Cortex of kidney (tissue), 1 donor: ENCODE measurements at places on chromosomes 3 and 15.

- no peak for DNase-seq
Observed at GRCh38 chr15:97168704-97169475, 791.6 kb upstream of the ARRDC4 start.

GRCh38 chr3:154584041-154584440, 154.1 kb upstream of the GPR149 start:
- no peak for DNase-seq

DNA sequence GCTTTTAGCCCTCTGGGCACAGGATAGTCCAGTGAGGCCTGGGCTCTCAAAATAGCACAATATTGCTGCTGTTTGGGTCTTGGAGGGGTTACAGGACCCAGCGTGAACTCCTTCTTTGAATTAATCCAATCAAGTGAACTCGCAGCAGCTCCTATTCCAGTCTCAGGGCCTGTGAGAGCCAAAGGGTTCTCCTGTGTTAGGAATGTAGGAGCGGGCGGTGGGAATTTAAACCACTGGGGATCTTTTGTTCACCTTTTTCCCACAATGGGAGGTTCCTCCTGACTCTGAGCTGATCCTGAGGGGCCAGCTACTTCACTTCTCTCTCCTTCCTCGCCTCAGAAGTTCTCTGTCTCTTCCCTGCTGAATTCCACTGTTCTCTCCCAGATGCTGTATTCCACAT, 504.0 kb downstream of the UNC13C start:
- DNase-seq: no peak

GRCh38 chr15:69154684-69155083, 5.8 kb upstream of the GLCE start:
- DNase-seq: no peak

GRCh38 chr15:57580866-57581265, 10.8 kb upstream of the MYZAP start:
- DNase-seq: no peak

- no peak for DNase-seq
Observed at GRCh38 chr3:99506-99905, 97.1 kb upstream of the CHL1 start.

DNA sequence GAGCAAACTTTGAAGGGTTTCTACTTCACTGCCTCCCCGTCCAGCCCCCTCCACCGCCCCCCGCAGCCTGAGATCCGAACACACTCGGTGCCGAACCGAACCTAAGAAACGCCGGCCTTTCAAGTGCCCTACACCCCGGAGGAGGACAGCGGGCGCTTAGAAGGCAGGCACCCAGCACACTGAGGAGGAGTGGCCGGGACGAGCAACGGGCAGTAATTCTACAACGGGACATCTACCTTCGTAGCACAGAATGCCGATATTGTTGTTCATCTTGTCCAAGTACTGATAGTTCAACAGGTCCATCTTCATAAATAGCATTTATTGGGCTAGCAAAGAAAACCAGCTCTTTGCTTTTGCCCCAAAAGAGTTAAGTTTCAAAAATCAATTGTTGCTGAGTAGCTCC, 513 bp downstream of the VGLL4 start:
- no peak for DNase-seq

GRCh38 chr3:169295126-169295525, 368.4 kb downstream of the MECOM start:
- DNase-seq: no peak

DNA sequence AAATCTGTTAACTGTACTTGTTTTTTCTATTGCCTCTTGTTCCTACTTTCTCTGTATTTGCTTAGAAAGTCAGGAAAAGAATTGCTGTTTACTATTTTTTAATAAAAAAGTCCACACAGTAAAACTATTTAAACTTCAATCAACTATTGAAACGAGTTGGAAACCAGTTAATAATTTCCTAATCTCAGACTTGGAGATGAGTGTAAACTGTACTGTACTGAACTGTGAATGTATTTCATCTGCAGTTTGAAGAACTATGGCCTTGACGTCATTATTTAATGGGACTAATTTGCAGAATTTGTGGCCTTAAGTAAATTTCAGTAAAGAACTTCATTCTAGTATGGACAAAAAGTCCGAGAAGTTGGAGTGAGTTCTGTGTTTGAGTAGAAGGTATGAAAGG, 89.1 kb downstream of the LRRC28 start:
- no peak for DNase-seq

GRCh38 chr3:179768080-179768479, 115.2 kb downstream of the USP13 start:
- no peak for DNase-seq

DNA sequence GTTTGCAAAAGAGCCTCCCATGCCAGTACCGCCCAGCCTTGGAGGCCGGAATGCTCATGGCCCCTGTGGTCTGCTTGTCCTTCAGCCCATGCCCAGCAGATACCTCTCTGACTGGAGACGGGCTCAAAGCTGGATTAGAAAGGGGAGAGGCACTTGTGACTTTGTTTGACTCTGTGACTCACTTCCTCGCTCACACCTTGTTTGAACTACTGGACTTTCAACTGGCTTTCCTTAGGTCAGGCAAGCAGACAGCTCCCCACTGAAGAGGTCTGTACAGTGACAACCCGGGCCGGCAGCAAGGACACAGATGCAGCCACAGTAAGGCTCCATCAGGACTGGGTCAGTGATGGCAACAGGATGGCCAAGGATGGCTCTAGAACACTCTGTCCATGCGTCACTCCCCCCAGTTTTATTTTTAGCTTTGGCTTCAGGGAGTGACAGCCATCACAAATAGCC, 98.6 kb upstream of the ABHD17C start:
- no peak for DNase-seq

- DNase-seq: no peak
Observed at GRCh38 chr15:48596415-48596814, 49.1 kb downstream of the FBN1 start.

DNA sequence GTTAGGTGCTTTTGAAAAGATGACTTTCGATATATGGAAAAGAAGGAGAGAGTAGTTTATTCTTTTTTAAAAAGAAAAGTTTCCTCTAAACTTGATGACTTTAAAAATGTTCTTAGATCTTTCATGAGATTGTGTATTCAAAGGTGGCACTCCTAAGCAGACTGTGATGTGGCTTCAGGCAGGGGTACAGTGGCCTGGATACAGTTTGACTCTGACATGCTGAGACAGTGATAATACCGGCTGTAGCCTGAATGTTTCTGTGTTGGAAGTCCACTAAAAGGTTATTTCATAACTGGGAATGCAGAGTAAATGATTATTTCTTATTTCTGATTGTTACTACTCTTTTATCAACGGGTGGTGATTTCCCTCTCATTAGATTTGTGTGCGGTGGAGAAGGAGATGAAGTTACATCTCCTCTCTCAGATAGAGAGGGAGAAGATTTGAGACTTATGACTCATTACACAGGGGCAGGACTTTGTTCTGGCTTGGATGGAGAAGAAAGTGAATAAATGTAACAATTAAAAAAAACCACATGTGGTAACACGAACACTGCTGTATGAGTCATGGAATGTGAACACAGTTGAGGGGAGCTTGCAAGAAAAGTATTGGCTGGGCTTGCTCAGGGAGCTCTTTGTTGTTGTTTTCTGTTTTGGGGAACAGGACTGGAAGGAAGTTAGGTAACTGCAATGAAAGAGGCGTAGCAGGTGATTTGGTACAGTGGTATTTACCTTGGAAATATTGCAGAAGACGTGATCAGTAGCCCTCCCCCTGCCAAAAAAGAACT, 21.6 kb downstream of the SPTSSB start:
- DNase-seq: no peak

- DNase-seq: no peak
Observed at GRCh38 chr15:42932833-42933515, 12.4 kb upstream of the TTBK2 start.

DNA sequence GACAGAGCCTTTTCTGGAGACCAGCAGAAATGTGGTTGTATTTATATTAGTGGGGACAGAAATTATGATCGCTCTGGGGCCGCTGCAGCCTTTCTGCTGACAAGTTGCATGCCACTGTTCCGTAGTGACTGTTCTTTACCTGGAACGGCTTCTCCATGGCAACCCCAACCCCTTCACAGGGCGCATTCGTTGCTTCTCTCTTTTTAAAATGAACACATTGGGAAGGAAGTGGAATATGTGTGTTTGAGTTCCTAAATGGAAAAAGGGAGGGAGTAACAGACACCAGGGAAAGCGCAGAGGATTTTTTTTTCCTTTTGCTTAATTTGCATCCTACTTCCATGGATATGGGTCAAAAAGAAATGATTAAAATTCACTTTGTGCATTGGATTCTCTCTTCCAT, 482.0 kb upstream of the SUCLG2 start:
- DNase-seq: no peak

DNA sequence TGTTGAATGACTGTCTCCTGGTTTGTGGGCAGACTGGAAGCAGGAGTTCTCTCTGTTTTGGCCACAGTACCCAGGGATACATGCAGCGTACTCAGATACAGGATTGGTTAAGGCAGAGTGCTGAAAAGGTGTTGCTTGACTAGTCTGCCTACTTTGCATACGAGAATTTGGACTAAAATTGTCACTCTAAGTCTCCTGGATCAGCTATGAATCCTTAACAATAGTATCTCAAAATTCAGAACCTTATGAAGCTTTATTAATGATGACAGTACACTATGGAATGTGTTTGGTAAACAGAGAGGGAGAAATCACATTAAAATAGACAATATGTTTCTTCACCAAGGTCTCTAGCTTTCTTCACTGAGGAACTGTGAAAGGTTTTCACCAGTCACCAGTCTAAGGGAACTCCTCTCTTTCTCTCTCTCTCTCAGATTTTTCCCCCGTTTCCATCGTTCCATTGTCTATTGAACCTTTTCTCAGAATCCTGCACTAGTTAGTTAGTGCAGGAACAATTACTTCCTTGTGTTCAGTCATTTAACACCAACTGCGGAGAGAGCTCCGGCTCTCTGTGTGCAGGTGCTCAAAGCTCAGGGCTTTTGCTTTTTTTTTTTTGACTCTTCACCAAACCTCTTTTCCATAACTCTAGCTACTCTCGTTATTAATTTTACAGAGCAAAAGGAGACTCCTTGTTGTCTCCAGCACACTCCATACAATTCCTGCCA, 85.9 kb upstream of the FNDC3B start:
- no peak for DNase-seq

- no peak for DNase-seq
Observed at GRCh38 chr3:5239602-5240001, 52.1 kb downstream of the EDEM1 start.

- no peak for DNase-seq
Observed at GRCh38 chr3:175890066-175890465, 1030.9 kb downstream of the NAALADL2 start.

GRCh38 chr3:76643623-76644304, 396.1 kb upstream of the ROBO2 start:
- no peak for DNase-seq

DNA sequence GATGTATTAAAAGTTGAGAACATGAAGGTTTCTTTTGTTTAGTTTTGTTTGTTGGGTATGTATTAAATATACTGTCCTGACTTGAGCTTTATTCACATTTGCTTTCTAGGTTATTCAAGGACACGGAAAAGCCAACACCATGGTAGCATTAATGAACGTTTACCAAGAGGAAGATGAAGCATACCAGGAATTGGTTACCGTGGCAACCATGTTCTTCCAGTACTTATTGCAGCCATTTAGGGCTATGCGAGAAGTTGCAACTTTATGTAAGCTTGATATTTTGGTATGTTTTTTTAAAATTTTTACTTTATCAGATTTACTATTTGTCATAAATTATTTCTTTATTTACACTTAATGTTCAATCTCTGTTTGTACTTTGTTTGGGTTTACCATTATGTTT, 3.6 kb downstream of the WHAMM start:
- DNase-seq: no peak

- DNase-seq: no peak
Observed at GRCh38 chr3:28462866-28463265, 114.2 kb upstream of the AZI2 start.

- no peak for DNase-seq
Observed at GRCh38 chr3:126407412-126408044, 12.8 kb downstream of the CFAP100 start.

DNA sequence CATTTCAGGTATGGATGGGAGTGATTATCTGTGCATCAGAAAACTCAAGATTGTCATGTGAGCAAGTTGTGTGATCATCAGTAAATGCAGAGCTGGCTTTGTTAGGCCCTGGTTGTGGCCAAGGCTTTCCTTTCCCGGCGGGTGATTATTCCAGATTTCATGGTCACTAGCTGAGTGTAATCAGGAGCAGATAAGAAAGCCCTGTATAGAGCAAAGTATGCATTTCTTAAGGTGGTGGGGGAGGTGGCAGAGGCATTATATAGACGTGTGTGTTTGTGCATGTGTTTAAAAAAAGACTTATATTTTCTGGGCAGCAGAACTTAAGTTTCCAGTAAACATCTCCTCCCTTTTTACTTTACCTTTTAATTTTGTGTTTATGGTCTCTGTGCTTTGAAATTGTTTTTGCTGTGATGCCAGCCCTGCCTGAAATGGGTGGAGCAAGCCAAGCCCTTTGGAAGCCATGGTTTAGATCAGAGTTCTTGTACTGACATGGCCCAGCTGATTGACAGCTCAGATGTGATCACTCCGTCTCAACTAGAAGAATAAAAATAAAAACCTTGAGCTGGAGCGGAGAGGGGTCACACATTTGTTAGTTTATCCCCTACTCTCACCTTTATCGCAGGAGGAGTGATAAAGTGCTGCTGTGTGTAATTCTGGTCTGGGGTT, 22.2 kb downstream of the SMAD3 start:
- DNase-seq: no peak

GRCh38 chr3:54882129-54882833, 45.6 kb downstream of the LRTM1 start:
- DNase-seq: no peak

GRCh38 chr15:59557581-59557980, 54.0 kb upstream of the GCNT3 start:
- DNase-seq: no peak

GRCh38 chr15:39127151-39127790, 453.6 kb upstream of the THBS1 start:
- no peak for DNase-seq

DNA sequence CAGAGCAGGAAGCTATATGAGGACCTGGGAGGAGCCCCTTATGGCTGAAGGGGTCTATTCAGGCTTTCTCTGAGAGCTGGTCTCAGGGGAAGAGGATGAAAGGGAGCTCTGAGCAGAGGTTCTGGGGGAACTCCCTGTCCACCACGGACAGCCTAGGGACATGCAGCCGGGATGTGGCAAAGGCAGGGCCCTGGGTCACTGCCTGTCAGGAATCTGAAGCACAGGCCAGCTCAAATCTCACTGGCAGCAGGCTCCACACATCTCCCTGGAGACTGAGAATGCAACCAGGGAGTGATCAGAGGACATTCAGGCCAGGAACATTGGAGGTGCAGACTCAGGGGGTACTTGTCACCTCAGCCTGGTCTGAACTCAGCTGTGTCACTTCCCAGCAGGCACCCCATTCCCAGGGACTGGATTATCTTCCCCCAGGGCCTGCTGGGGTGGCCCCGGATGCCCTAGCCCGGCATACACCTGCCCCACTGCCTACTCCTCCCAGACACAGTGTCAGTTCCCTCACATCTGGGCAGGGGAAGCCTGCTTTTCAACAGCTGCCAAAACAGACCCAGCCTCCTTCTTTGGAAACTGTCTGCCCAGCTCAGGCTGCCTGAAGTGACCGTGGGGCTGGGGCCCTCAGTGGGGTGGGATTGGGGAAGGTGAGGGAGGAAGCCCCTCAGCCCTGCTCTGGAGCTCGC, 18.3 kb upstream of the SEMA3F start:
- no peak for DNase-seq
